ENCODE measurements at places on chromosomes 7 and 10. TPM values are rescaled to one million over a fixed set of nuclear protein-coding genes. Genes with fewer than 3 reads are reported as not detected.

NODAL gene
- not detected for total RNA-seq

NOS3 gene
- 185 TPM for total RNA-seq

DENND2A gene
- 7.5 TPM for total RNA-seq

OR2A42 gene
- total RNA-seq: not detected

CPEB3 gene
- 2.8 TPM for total RNA-seq

OR2F2 gene
- not detected for total RNA-seq

CYP2W1 gene
- total RNA-seq: not detected

LIPM gene
- total RNA-seq: not detected

GLI3 gene
- total RNA-seq: 2.2 TPM

LBX1 gene
- total RNA-seq: not detected

AQP1 gene
- 2,113 TPM for total RNA-seq

ERVW-1 gene
- total RNA-seq: not detected

NPSR1 gene
- not detected for total RNA-seq

AGMO gene
- not detected for total RNA-seq

C7orf57 gene
- not detected for total RNA-seq

TLX1 gene
- total RNA-seq: not detected

BPGM gene
- 19.2 TPM for total RNA-seq

TMEM236 gene
- total RNA-seq: not detected

TPST1 gene
- total RNA-seq: 21.9 TPM

KCNIP2 gene
- total RNA-seq: 1.1 TPM

GRM3 gene
- not detected for total RNA-seq

ZNF467 gene
- total RNA-seq: 42.3 TPM

C10orf67 gene
- total RNA-seq: not detected

WNT2 gene
- 6.1 TPM for total RNA-seq
